ENCODE measurements at places on chromosomes 1 and 21. TPM values are rescaled to one million over a fixed set of nuclear protein-coding genes. Genes with fewer than 3 reads are reported as not detected.

The CHI3L1 gene
- 0.40 TPM for total RNA-seq

The OR2M3 gene
- total RNA-seq, result not detected

The SERINC2 gene
- 122 TPM for total RNA-seq

The HUNK gene
- 4.0 TPM for total RNA-seq

The ASCL5 gene
- total RNA-seq, result 0.12 TPM

DNA sequence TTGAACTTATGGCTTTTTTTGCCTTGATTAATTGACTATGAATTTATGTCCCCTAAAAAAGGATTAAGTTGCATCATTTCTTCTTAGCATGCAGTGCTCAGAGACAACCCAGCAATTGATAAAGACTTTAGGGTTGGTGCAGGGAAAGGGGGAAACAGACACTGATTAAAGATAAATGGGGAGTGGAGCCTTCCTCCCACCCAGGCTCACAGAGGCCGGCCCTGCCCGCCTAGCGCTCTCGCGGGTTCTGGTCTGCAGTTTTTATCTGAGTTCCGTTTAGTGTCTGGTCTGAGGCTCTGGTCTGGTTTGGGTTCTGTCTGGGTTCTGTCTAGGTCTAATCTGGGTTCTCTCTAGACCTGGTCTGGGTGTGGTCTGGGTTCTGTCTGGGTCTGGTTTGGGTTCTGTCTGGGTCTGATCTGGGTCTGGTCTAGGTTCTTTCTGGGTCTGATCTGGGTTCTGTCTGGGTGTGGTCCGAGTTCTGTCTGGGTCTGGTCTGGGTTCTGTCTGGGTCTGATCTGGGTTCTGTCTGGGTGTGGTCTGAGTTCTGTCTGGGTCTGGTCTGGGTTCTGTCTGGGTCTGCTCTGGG lies 48.1 kb downstream of the ABCG1 start:
- no peak for DNase-seq

- no peak for DNase-seq
These were observed 1592.9 kb downstream of the MRPL39 start for GRCh38 chr21:24014381-24014780.

DNA sequence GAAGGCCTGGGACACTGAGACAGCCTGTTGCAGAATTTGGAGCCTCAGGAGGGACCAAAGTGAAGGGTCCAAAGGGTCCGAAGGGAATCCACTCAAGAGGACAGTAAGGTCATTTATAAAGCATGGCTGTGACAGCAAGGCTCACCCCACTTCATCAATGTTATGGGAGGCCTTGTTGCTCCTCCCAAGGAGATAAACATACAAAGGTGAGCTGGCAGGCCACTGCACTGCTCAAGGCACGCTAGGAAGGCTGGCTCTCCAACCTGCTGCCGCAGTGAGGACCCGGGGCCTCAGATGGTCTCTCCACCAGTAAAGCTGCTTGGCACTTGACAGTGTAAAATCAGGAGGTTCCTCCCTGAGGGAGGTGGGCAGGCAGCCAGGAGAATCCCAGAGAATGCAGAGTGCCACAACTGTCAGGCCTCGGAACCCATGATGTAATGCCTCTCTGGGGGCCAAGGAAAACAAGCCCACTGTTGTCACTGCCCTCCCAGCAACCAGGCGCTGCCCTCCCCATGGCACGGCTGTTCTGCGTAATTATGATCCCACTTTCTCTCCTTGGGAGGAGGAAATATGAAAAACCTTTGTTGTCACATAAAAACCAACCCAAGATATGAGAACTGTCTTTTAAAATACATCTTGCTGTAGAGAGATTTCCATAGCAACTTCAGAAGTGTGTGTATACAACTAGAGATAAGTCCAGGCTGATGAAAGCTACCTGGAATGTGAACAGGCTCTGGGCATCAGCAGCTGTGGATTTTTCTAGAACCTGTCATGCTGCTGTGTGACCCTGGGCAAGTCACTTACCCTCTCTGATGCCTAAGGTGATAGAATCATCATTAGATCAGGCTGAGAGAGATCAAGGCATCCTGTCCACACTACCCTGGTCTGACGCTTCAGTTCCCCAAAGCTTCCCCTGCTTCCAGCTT lies 102.5 kb downstream of the KCNN3 start:
- no peak for DNase-seq

DNA sequence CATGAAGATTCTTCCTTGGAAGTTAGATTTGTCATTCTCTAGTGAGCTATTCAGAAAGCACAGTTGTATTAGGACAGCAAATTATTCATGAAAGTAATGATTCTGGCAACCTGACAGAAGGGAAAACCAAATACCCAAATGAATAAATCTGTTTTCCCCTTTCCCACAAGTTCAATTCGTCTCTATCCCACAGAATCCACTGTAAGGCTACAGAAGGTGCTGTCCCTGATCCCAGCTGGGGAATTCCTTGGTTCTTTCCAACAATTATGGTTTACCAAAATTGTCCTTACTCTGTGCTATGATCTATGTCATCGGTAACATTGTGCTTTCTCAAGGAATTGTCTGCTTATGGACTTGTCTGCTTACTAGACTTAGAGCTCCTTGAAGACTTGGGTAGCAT lies 104.2 kb downstream of the FASLG start:
- DNase-seq, result no peak

DNA sequence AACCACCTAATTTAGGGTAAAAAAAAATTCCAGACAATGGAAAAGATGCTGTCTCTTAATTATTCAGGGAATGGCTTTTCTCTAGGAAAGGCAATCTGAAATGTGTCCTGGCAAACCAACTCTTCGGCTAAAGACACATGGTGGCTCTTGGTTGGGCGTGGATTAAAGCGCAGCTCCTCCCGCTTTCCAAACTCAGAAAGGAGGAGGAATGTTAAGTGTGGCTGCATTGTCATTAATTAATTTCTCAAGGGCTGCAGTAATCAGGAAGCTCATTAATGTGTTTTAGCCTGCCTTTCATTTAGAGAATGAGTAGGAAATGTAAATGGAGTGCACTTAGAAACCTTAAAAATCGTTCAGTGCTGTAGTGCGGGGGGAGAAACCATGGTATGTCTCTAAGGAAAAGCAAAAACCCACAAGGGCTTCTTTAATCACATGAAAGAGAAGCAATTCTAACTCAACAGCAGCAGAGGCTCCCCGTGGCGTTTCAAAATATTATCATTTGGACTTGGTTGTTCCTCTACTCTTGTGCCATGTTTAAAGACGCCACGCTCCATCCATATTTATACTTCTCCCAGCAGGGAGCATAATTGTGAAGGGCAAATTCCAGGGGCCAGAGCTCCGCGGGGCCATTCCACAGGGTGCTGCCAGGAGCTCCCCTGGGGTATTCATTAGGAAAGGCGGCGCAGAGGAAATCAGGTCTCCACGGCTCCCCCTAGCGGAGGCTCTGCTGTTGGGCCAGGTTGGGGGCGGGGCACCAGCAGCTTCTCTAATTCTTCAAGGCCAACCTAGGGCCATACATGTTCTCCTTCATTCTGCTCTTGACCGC lies 91.9 kb upstream of the SSX2IP start:
- DNase-seq, result peak; percentile 66

DNA sequence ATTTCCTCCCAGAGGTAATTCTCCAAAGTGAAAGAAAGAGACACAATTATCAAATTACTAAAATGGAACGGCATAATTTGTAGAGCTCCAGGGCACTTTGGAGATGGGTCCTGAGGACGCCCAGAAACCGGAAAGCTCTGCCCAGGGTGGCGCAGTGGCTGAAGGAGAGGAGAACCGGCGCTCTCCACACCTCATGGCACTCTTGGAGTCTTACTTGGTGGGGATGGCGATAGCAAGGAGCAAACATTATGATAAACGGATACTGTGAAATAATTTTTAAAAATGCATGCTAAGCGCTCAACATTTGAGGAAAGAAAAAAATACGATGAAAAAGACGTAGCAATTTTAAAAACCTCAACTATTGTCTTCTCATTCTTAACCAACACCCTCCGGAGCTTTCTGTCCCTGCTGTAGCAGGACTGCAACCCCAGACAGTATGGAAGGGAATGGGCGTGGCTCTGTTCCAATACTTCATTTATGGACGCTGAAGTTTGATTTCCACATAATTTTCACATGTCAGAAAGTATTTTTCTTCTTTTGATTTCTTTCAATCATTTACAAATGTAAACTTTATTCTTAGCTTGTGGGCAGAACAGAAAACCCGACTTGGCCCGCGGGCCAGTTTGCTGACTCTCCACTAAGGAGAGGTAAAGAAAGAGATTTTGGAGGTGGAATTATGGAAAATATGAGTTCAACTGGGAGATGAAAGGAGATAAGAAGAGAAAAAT lies 1.1 kb downstream of the S100A11 start:
- no peak for DNase-seq

Measured in mucosa of gallbladder (tissue), 1 donor.